Osteoblast (primary cell): ENCODE measurements at places on chromosomes 5 and 9. TPM values are rescaled to one million over a fixed set of nuclear protein-coding genes. Genes with fewer than 3 reads are reported as not detected.

DNA sequence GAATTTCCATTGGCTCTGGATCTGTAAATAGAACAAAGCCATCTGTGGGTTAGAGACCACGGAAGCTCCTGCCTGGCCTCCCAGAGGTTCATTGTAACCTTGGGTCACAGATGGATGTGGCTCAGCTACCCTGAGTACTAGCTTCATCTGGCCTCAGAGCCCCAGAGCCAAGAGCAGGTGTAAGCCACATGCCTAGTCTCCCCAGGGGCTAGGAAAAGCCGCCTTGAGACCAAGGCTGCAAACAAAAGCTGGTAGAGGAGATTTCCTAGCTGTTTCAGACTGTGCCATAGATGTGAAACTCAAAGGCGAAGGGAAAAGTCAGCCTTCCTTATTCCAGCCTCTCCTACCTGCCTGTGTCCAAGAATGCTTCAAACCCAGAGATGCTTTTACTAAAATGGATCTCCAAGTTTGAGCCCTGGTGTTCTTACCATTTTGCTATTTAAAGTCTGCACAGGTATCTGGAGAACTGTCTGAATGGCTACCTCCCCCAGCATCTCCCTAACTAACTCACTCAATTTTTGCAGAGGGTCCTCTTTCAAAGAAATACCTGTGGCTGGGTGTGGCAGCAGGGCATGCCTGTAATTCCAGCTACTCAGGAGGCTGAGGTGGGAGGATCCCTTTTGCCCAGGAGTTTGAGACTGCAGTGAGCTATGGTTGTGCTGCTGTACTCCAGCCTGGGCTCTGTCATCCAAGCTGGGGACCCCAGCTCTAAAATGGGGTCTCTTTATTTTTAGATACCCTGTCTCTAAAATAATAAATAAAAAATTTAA is 42.3 kb upstream of the MAP1B start:
- peaks cover 11% of the 10 kb centered on the region for H3K27me3 ChIP-seq
- H3K4me1 ChIP-seq: peaks cover 26% of the 10 kb centered on the region
- DNase-seq: no peak

Gene SMARCA2
- total RNA-seq: 83.1 and 101 TPM in 2 replicates

- peaks cover 24% of the 10 kb centered on the region for H3K36me3 ChIP-seq
- no peak overlapping the region for H3K27ac ChIP-seq
- no peak overlapping the region for H3K4me3 ChIP-seq
- H3K4me1 ChIP-seq: peaks cover 8% of the 10 kb centered on the region
- H3K27me3 ChIP-seq: no peaks in the 10 kb centered on the region
These were observed 20.9 kb downstream of the ZBED3 start for GRCh38 chr5:77066184-77066583.

DNA sequence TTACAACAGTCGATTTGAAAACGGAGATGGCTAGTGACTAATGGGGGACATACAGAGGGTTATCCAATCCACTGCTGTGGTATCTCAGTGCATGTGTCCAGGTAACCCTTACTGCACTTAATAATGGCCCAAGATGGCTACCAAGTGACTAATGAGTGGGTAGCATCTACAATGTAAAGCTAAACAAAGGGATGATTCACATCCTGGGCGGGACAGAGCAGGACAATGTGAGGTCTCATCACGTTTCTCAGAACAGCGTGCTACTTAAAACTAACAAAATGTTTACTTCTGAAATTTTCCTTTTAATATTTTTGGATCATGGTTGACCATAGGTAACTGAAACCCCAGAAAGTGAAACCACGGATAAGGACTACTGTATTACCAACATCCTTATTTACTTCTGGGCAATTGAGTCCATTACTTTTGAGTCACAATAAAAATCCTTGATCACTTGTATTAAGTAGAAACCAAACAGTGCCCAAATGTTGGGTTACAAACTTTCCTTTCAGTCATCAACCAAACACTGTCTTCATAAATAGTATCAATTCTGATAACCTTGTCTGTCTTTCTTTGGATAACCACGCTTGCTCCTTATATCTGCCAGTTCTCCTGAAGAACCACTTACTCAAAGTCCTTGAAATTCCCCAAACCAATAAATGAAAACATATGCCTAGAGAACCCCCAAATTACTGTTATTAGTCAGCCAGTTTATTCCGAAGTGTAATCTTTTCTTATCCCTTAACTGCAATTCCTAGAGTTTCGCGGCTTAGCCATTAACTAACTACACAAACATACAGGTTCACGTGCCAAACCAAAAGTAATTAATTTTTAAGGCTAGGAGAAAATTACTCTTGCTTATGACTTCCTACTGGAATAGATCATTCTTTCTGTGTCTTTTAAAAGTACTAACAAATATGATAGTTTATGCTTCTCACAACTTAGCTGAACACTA is 59.7 kb downstream of the ELL2 start:
- peak; percentile 36 for DNase-seq
- peaks cover 7% of the 10 kb centered on the region for H3K4me1 ChIP-seq
- H3K36me3 ChIP-seq: peaks cover 63% of the 10 kb centered on the region
- H3K27ac ChIP-seq: peak overlapping the region; percentile 28
- H3K27me3 ChIP-seq: no peaks in the 10 kb centered on the region
- no peak overlapping the region for H3K4me3 ChIP-seq

- H3K27ac ChIP-seq: no peak overlapping the region
- no peaks in the 10 kb centered on the region for H3K27me3 ChIP-seq
- H3K4me3 ChIP-seq: no peak overlapping the region
- peak; percentile 50 for DNase-seq
- H3K4me1 ChIP-seq: peaks cover 43% of the 10 kb centered on the region
These were observed 6.0 kb downstream of the BRD3 start for GRCh38 chr9:134061688-134062371.

Gene GDA
- total RNA-seq: not detected in 2 replicates

- peaks cover 4% of the 10 kb centered on the region for H3K27me3 ChIP-seq
- DNase-seq: no peak
- H3K4me3 ChIP-seq: no peak overlapping the region
- no peak overlapping the region for H3K27ac ChIP-seq
- H3K4me1 ChIP-seq: no peaks in the 10 kb centered on the region
These were observed 72.9 kb upstream of the PRLR start for GRCh38 chr5:35303152-35303551.

Gene LIFR
- 33.6 and 39.8 TPM in 2 replicates for total RNA-seq

Gene MEIKIN
- not detected in 2 replicates for total RNA-seq

DNA sequence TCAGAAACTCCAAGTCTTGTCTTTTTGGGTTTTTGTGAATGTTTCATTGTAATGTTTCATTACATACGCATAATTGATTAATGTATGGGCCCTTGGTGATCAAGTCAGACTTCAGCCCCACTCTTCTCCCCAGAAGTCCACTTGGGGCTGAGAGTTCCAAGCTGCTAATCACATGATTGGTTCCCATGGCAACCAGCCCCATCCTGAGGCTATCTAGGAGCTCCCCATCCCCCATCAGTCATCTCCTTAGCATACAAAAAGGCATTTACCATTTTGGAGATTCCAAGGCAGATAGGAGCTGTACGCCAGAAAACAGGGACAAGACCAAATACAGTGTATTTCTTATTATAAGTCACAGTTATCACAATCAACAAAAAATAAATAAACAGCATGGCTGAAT is 22.9 kb upstream of the SYK start:
- no peak for DNase-seq
- H3K27ac ChIP-seq: no peak overlapping the region
- H3K4me1 ChIP-seq: no peaks in the 10 kb centered on the region
- no peaks in the 10 kb centered on the region for H3K27me3 ChIP-seq
- H3K36me3 ChIP-seq: no peaks in the 10 kb centered on the region
- H3K4me3 ChIP-seq: no peak overlapping the region

Gene OMD
- 0.36 and 1.5 TPM in 2 replicates for total RNA-seq

DNA sequence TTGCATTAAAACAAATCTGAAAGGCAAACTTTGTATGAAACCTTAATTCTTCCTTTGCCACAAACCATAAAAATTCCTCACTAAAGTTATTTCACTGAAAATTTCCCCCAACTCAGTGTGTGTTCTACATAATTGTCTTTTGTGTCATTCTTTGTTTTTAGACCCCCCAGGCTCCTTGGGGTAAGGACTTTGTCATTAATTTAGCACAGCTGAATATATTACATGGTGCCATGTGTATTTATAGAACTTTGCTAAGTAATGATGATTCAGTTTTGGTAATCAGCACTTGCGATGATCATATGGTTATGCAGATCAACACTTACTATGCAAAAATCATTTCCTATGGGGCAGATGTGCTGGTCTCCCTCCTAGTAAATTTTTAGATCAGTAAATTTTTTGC is 712.1 kb upstream of the MEF2C start:
- H3K4me3 ChIP-seq: no peak overlapping the region
- no peak overlapping the region for H3K27ac ChIP-seq
- H3K27me3 ChIP-seq: no peaks in the 10 kb centered on the region
- H3K36me3 ChIP-seq: no peaks in the 10 kb centered on the region
- peaks cover 4% of the 10 kb centered on the region for H3K4me1 ChIP-seq
- DNase-seq: peak; percentile 11

DNA sequence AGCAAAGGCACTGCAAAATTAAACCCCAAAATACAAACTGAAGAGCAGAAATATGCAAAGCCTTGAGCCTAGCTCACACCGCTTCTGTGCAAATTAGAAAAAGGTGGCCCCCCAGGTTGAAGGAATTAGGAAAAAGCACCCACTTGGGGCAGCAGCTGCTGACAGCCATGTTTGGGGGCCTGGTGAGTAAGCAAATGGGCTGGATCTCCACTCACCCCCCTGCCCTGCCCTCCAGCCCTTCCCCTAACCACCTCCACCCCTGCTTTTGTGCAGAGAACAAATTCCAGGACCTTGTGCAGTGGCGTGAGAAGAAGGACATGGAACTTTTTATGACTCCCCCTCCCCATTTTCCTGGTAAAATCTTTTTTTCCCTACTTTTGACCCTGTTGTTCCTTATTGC is 92.0 kb upstream of the DNAH5 start:
- no peaks in the 10 kb centered on the region for H3K27me3 ChIP-seq
- no peaks in the 10 kb centered on the region for H3K36me3 ChIP-seq
- H3K4me3 ChIP-seq: no peak overlapping the region
- peaks cover 68% of the 10 kb centered on the region for H3K4me1 ChIP-seq
- no peak for DNase-seq
- peak overlapping the region; percentile 94 for H3K27ac ChIP-seq

DNA sequence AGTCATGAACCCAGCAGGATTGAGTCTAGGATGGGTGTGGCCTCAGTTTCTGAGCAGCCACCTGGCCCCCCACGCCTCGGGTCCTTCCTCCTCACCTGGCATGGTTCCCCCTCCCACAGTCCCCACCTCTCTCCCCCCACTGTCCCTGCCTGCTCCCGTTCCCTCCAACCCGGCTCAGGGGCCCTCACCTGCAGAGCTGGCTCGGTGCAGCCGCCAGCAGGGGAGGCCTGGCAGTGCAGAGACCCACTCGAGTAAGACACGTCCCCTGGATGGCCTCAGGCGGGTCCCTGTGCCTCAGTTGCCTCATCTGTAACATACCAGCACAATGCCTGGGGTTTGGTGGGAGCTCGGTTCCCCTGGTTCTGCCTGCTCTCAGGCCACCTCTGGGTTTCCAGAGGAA is 66.2 kb downstream of the NEK6 start:
- H3K27ac ChIP-seq: no peak overlapping the region
- no peaks in the 10 kb centered on the region for H3K4me1 ChIP-seq
- no peak overlapping the region for H3K4me3 ChIP-seq
- peaks cover 94% of the 10 kb centered on the region for H3K36me3 ChIP-seq
- DNase-seq: no peak

- H3K36me3 ChIP-seq: no peaks in the 10 kb centered on the region
- no peaks in the 10 kb centered on the region for H3K27me3 ChIP-seq
These were observed 133.9 kb upstream of the SPEF2 start for GRCh38 chr5:35483780-35484179.

Gene TMEM215
- not detected in 2 replicates for total RNA-seq

DNA sequence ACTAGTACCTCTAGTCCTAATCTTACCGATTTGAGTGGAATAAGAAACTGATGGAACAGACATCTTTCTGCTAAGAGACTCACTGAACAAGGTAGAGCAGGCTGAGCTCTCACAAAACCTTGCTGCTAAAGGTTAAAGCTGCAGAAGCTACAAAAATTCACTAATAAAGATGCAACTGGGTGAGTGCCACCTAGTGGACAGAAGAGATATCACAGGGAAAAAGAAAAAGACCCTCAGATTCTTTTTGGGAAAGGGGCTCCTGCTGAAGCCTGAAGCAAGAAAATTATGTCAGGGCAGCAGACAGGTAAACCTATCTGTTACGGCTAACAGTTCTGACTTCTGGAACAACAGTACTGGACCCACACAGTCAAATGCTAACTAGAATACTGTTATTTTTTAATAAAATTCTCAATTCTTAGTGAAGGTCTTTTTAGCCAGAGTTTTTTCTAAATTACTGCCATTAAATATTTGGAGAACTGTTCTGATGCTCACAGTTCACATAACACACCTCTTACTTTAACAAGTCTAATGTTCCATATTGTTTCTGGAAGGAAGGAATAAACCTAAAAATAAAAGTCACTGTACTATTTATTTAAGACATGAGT is 51.2 kb downstream of the DIAPH1 start:
- peak; percentile 68 for DNase-seq
- no peak overlapping the region for H3K4me3 ChIP-seq
- no peak overlapping the region for H3K27ac ChIP-seq
- peaks cover 10% of the 10 kb centered on the region for H3K4me1 ChIP-seq
- H3K36me3 ChIP-seq: peaks cover 38% of the 10 kb centered on the region

- no peaks in the 10 kb centered on the region for H3K4me1 ChIP-seq
- H3K36me3 ChIP-seq: no peaks in the 10 kb centered on the region
- no peak overlapping the region for H3K4me3 ChIP-seq
- no peaks in the 10 kb centered on the region for H3K27me3 ChIP-seq
- DNase-seq: no peak
These were observed 68.6 kb downstream of the XRCC4 start for GRCh38 chr5:83145882-83146331.

- H3K27ac ChIP-seq: peak overlapping the region; percentile 95
- no peaks in the 10 kb centered on the region for H3K36me3 ChIP-seq
- DNase-seq: peak; percentile 44
- H3K4me3 ChIP-seq: peak overlapping the region; percentile 45
- no peaks in the 10 kb centered on the region for H3K27me3 ChIP-seq
These were observed 218.4 kb downstream of the MED10 start for GRCh38 chr5:6159832-6160430.

Gene IFNA21
- total RNA-seq: not detected in 2 replicates

DNA sequence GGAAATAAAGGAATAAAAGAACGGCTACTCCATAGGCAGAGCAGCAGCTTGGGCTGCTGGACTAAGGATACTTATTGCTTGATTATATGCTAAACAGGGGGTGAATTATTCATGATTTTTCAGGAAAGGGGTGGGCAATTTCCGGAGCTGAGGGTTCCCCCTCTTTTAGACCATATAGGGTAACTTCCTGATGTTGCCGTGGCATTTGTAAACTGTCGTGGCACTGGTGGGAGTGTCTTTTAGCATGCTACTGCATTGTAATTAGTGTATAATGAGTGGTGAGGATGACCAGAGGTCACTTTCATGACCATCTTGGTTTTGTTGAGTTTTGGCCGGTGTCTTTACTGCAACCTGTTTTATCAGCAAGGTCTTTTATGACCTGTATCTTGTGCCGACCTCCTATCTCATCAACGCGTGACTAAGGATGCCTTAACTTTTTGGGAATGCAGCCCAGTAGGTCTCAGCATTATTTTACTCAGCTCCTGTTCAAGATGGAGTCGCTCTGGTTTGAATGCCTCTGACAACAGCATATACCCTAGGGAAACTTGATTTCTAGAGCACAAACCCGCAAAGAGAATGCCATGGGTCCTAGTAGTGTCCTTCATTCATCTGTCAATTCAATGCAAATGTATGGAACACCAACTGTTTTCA is 47.8 kb upstream of the PWWP2A start:
- no peaks in the 10 kb centered on the region for H3K36me3 ChIP-seq
- no peak overlapping the region for H3K4me3 ChIP-seq
- no peaks in the 10 kb centered on the region for H3K27me3 ChIP-seq

- H3K27ac ChIP-seq: no peak overlapping the region
- H3K4me1 ChIP-seq: peaks cover 18% of the 10 kb centered on the region
- H3K4me3 ChIP-seq: no peak overlapping the region
- no peak for DNase-seq
- H3K27me3 ChIP-seq: peaks cover 4% of the 10 kb centered on the region
- H3K36me3 ChIP-seq: no peaks in the 10 kb centered on the region
These were observed 112.1 kb upstream of the LMX1B start for GRCh38 chr9:126501383-126502331.
